ENCODE measurements at places on chromosomes 2 and 18. TPM values are rescaled to one million over a fixed set of nuclear protein-coding genes. Genes with fewer than 3 reads are reported as not detected.
A peak's percentile ranks its signal among the peaks of the same experiment; 100 is the strongest.

The SCN9A gene
- 0.38 TPM for total RNA-seq

- DNase-seq: no peak
- no peaks in the 10 kb centered on the region for H3K36me3 ChIP-seq
- H3K27ac ChIP-seq: no peak overlapping the region
- H3K4me1 ChIP-seq: peaks cover 7% of the 10 kb centered on the region
- H3K27me3 ChIP-seq: no peaks in the 10 kb centered on the region
Measured at GRCh38 chr2:96903318-96903717, 33.4 kb upstream of the SEMA4C start.

DNA sequence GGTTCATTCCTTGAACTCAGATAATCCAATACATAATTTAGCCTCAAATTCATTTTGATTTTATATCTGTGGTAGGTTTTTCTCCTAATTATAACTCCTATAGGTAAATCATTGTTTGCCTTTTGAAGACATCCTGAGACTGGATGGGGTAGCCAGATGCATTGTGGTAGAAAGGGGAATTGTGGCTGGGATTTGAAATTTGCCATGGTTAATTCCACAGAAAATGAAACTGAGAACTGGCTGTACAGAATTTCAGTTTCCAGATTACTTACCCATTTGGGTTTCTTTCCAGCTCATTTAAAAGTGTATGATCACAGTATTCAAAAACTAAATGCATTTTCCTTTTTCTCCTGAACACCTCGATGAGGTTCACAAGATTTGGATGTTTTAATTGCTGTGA is 18.2 kb downstream of the CDKL4 start:
- peaks cover 65% of the 10 kb centered on the region for H3K4me1 ChIP-seq
- no peaks in the 10 kb centered on the region for H3K27me3 ChIP-seq
- H3K27ac ChIP-seq: peak overlapping the region; percentile 75
- DNase-seq: no peak
- H3K36me3 ChIP-seq: peaks cover 6% of the 10 kb centered on the region
- peak overlapping the region; percentile 42 for H3K4me3 ChIP-seq

GRCh38 chr18:43932140-43932539 is 654.9 kb upstream of the SYT4 start:
- DNase-seq: no peak
- H3K4me3 ChIP-seq: no peak overlapping the region
- H3K4me1 ChIP-seq: no peaks in the 10 kb centered on the region
- H3K27me3 ChIP-seq: no peaks in the 10 kb centered on the region
- no peaks in the 10 kb centered on the region for H3K36me3 ChIP-seq

The PPIL3 gene
- total RNA-seq: 72.5 TPM

The CABYR gene
- 0.65 TPM for total RNA-seq

DNA sequence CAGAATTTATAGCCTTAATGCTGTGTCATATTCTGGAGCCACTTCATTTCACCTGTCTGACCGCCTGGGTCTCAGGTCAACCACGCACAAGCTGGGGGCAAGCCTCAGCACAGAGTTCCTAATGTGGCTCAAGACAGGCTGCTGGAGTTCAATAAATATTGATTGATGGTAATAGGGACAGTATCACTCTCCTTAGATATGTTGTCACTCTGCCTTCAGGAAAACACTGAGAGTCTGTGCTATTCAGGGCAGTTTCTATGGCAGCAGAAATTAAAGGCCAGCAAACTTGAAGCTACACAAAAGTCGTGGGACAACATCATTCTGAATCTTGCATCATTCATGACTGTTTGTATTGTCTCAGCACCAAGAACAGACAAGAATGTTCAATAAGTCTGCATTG is 696.1 kb downstream of the METTL4 start:
- H3K27me3 ChIP-seq: no peaks in the 10 kb centered on the region
- H3K36me3 ChIP-seq: no peaks in the 10 kb centered on the region
- H3K4me1 ChIP-seq: no peaks in the 10 kb centered on the region
- no peak overlapping the region for H3K4me3 ChIP-seq
- H3K27ac ChIP-seq: no peak overlapping the region
- no peak for DNase-seq

DNA sequence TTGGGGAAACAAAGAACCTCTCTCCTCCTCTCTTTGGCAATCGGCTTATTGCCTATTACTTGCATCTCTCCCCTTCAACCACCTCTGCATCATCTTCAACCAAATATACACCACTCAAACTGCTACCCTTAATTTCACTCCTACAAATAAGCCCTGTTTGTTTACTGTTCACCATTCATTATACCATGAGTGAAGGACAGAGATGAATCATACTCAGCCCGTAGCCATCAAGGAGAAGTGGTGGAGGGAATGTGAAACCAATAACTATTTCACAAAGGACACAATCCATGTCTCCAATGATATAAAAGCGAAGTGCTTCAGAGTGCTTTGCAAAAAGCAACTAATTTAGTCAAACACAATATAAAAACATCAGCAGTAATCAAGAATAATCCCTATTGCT is 76.8 kb downstream of the CACNB4 start:
- H3K4me1 ChIP-seq: no peaks in the 10 kb centered on the region
- no peak overlapping the region for H3K27ac ChIP-seq
- H3K27me3 ChIP-seq: peaks cover 14% of the 10 kb centered on the region
- H3K36me3 ChIP-seq: no peaks in the 10 kb centered on the region
- no peak for DNase-seq
- H3K4me3 ChIP-seq: no peak overlapping the region

DNA sequence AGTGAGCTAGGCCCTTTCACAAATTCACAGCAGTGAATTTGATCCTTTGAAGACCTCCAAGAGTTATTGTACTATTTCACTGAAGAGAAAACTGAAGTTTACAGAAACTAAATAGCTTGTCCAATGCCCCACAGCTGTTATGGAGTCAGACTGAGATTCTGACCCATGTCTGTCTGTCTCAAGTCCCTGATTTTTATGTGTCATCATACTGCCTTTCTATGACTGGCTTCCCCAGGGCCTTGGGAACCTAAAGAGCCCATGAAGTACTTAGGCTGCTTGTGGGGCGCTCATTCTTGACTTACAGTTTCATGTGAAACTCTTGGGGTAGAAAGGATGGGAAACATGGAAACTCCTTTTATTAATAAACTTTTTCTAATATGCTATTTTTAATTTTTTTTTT is 107.7 kb downstream of the ATL2 start:
- peaks cover 6% of the 10 kb centered on the region for H3K4me1 ChIP-seq
- no peak for DNase-seq

DNA sequence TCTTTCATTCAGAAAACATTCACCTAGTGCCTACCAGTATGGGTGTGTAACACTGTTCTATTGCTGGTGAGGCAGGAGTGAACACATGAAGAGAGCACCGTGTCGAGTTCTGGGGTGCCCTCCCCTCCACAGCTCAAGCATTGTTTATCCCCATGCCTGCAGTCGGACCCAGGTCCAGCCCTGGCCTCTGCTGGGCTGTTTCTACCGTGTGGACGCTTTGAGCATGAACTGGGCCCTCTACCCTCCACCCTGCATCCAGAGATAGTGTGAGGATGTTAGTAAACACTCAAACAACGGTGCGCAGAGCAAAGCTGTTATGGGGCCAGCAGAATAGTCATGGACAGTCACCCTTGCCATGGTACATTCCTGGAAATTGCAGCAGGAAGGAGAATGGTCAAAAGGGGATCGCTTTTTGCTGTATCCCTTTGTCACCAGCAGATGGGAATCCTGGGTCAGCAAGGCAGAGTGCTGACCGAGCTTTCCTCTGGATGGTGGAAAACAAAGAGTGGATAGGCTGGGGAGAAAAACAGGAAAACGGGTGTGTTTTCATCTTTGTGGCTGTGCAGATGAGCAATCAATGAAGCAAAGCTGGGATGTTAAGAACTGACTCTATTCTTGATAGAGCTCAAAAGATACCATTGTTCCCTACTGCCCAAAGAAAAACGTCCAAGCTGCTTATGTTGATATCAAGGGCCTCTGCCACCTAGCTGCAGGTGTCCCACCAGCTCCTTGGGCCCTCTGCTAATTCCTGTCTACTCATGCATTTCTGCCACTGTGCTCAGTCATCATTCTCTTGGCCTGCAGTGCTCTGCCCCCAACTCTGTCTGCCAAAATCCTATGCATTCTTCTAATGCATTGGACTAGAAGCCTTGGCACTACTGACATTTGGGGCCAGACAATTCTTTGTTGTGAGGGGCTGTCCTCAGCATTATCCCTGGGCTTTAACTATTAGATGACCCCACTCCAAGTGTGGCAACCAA is 38.7 kb downstream of the REEP1 start:
- H3K27me3 ChIP-seq: peaks cover 11% of the 10 kb centered on the region
- no peak overlapping the region for H3K4me3 ChIP-seq
- no peaks in the 10 kb centered on the region for H3K36me3 ChIP-seq
- DNase-seq: no peak

DNA sequence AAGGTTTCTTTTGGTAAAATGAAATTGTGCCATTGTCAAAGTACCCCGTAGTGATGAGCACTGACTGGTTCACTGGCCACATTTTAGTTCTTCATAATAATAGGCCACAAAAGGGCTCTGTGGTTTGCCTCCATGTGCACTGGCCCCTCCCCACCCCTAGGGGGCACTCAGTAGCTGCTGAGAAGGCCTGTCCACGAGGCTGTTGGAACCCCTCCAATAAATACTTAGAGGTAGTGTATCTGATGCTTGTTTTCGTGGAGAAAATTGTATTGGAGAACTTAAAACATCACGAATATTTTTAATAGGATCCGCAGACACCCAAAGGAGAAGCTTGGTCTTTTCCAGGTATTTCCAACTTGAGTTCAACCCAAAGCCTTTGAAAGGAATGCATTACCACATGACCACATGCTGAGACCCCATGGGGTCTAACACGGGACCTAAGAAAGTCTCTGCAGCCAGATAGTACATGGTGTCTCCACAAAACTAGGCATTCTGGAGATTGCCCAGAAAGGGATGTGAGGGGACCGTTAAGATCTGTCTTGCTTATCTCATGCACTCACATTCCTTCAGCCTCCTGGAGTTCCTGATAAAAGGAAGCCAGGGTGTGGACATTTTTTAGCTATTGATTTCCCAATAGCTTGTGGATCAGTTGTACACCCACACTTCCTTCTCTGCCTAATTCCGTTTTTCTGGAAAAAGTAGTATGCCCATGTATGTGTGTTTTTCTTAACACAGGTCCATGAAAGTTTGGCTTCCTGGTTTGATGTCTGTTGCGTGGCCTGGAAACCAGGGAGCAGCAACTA is 28.5 kb upstream of the NOSTRIN start:
- no peak overlapping the region for H3K27ac ChIP-seq
- H3K4me3 ChIP-seq: no peak overlapping the region
- peaks cover 3% of the 10 kb centered on the region for H3K36me3 ChIP-seq

- no peaks in the 10 kb centered on the region for H3K4me1 ChIP-seq
- H3K27ac ChIP-seq: no peak overlapping the region
- peaks cover 2% of the 10 kb centered on the region for H3K36me3 ChIP-seq
- DNase-seq: no peak
- H3K27me3 ChIP-seq: peaks cover 13% of the 10 kb centered on the region
Measured at GRCh38 chr2:88442061-88442460, 10.4 kb downstream of the FOXI3 start.

The OTOS gene
- not detected for total RNA-seq

The TDRD15 gene
- not detected for total RNA-seq
